Endothelial cell (in vitro differentiated cells): ENCODE measurements at places on chromosomes 3 and 15.

GRCh38 chr3:95356764-95357501 is 1294.1 kb downstream of the NSUN3 start:
- DNase-seq = no peak

DNA sequence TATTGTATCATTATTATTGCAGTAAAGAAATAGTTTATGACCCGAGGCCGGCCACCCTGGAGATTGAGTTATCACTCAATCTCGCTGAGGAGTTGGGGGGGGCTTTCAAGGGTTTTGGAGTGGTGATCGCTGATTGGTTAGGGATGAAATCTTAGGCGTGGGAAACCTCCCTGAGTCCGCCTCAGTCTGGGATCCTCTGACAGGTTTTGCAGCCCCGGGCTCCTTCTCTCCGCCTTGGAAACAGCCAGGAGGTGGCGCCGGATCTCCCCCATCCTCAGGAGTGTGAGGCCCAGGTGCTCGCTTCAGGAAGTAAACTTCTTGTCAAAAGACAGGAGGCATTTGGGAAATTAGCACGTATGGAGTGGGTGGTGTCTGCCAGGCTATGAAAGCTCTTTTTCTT is 41.1 kb upstream of the SEC61A1 start:
- peak; percentile 69 for DNase-seq

GRCh38 chr3:46865031-46865507 is 1.8 kb upstream of the MYL3 start:
- no peak for DNase-seq

DNA sequence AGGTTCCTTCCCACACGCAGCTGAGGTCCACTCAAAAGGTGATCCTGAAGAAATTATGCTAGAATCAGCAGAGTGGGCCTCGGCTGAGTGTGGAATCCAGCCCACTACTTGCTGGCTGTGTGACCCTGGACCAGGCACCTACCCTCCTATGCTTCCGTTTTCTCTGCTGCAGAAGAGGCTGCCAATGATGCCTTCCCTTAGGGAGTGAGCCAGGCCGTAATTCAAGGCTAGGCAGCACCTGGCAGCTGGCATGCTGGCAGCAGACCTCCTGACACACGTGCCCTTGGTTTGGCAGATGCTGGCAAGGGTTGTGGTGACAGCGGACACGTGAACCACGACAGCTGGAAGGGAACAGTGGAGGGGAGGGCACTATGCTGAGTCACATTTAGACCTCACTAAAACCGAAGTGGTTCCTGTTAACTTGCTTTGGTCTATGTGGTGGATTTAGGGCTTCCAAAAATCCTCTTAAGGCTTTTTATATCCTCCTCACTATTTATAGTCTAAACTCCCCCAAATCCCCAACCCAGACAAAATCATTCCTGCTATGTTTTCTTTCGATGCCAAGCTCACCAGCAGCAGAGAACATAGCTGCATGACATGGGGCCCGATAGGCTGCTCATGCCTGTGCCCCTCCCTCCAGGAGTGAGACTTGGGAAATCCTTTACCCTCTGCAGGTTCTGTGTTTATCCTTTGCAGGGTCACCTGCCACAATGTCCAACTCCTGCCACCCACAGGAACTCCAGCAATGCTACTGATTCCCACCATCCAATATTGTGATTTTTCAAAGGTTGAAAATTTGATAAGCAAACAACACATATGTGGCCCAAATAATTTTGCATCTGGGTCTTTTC is 10.6 kb upstream of the PCSK6 start:
- DNase-seq = no peak

- DNase-seq = no peak
These were observed 211.1 kb downstream of the MCTP2 start for GRCh38 chr15:94442480-94442879.

GRCh38 chr3:196868297-196868661 is 559 bp downstream of the SENP5 start:
- peak; percentile 57 for DNase-seq

DNA sequence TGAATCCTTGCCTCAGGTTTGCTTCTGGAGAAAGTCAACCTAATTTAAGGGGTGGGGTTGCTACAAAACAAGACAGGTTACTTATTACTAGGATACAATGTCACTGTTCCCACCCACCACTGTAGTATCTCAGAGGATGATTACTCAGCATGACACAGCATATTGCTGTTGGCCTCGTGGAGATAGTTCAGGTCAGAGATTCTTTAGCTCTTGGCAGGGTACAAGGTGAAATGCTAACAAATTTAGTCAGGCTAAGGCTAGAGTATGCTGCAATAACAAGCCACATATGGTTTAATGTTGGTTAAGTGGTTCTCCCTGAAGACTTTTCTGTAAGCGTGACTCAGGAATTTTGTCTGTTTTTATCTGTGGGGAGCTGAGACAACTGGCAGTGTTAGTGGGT is 161.8 kb downstream of the EDEM1 start:
- no peak for DNase-seq

- no peak for DNase-seq
These were observed 99.2 kb downstream of the PLXNA1 start for GRCh38 chr3:127082066-127082465.

- no peak for DNase-seq
These were observed 86.0 kb upstream of the LPP start for GRCh38 chr3:188067932-188068331.

DNA sequence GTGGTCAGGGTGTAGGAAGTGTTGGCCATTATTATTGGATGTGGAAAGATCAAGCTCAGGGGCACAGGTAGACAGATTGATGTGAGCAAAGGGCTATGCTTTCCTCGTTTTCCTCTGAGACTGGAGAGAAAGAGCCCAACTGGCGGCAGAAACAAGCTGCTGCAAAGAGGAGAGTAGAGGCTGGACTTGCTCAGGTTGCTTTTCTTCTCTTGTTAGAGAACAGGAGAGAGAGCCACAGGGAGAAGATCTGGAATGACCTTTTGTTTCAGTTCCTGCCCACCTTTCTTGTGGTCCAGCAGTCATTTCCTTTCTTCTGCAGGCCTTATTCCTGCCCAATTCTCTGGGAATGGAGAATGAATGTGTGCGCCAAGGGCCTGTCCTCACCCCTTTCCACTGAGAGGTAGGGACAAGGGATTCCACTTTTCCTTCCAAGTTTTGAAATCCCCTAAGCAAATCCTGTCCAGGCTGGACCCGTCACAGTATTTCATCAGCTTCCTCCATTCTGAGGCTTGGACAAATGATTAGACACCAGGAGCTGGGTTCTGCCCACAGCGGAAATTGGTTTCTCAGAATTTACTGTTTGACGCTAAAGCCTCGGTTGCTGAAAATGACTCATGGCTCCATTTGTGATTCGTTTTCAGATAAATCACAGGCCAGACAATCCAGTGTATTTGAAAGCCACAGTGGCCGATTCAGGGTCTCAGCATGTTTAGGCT is 16.1 kb downstream of the ZNF80 start:
- no peak for DNase-seq

GRCh38 chr15:60390231-60390630 is 7.6 kb downstream of the ANXA2 start:
- no peak for DNase-seq

GRCh38 chr3:149167898-149168297 is 38.5 kb downstream of the HPS3 start:
- DNase-seq = no peak

GRCh38 chr3:34073111-34073510 is 274.7 kb downstream of the PDCD6IP start:
- DNase-seq = no peak

DNA sequence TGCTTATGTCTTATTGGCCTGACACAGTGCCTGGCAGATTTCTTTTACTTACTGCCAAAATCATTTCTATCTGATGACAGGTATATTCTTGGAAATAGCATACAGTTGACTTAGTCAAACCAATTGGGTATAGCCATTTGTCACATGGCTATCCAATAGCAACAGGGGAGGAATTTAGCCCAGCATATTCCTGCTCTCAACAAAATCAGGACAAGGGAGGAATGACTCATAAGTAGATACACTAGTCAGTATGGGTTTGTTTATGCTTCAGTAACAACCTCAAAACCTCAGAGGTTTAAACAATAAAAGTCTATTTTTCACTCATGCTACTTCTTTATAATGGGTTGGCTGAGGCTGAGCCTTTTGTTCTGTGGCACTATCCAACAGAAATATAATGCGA is 38.0 kb upstream of the VILL start:
- no peak for DNase-seq

- DNase-seq = no peak
These were observed 24.3 kb upstream of the FGD5 start for GRCh38 chr3:14794435-14794834.
